ENCODE measurements at places on chromosomes 6 and 20. TPM values are rescaled to one million over a fixed set of nuclear protein-coding genes. Genes with fewer than 3 reads are reported as not detected.
A peak's percentile ranks its signal among the peaks of the same experiment; 100 is the strongest.

DNA sequence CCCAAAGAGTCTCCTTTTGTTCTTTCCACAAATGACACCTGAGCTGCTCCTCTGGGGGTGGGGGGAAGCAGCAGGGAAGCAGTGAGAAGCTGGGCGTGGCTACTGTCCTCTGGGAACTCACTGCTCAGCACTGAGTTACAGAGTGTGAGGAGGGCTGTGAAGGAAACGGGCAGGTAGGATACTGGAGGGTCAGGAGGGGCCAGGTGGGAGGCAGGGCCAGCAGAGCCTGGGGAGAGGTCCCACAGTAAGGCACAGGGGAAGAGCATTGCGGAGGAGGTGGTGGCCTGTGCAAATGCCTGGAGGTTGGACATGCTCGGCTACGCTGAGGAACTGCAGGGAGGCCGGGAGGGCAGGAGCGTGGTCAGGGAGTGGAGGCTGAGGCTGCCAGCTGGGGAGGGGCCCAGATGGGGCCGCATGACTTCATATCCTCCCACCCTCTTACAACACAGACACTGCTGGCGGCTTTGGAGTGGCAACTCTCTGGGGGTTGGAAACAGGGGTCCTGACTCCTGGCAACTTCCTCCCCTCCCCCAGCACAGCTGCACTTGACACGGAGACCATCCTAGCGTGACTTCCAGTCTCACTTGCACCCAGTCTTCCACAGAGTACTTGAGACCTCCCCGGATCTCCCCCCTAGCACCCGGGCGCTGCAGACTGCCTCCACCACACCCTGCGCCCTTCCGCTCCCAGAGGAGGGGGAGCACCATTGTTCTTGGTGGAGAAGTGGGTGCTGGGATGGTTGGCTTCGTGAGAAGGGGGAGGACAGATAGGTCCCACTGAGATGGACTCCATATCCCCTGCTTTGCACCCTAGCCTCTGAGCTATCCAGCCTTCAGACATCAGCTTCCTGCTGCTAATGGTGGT, 34.2 kb downstream of the RBM38 start:
- DNase-seq = peak; percentile 47

DNA sequence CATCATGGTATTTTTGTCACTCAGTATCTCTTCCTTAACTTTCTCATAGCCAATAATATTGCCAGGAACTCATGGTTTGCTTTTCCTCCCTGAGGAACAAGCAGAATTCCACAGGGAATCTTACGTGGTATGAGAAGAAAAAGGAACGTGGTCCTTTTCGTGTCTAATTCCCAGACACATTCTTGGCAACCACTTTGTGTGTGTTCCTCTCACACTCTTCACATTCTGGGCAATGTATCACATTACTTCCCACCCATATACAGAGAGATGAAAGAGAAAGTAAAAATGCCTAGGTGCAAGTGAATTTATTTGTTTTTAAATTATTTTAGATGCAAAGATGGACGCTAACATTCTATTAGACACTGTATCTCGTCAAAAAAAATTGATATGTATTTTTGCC, 102.7 kb downstream of the PTPRK start:
- no peak for DNase-seq

Gene PHACTR1
- 25.3 TPM for total RNA-seq

GRCh38 chr6:127119102-127120022, 891 bp downstream of the RSPO3 start:
- DNase-seq = no peak

Gene C6orf62
- total RNA-seq = 117 TPM

GRCh38 chr6:160092602-160093001, 29.0 kb upstream of the SLC22A1 start:
- DNase-seq = no peak

Gene C6orf15
- not detected for total RNA-seq

Gene FAM217A
- total RNA-seq = not detected

Gene EYS
- total RNA-seq = 0.13 TPM

Gene MOXD1
- total RNA-seq = not detected

- DNase-seq = no peak
These were observed 661.6 kb downstream of the QKI start for GRCh38 chr6:164075981-164076615.

Gene MRAP2
- 7.4 TPM for total RNA-seq

GRCh38 chr6:138539876-138540275, 40.6 kb upstream of the NHSL1 start:
- no peak for DNase-seq

DNA sequence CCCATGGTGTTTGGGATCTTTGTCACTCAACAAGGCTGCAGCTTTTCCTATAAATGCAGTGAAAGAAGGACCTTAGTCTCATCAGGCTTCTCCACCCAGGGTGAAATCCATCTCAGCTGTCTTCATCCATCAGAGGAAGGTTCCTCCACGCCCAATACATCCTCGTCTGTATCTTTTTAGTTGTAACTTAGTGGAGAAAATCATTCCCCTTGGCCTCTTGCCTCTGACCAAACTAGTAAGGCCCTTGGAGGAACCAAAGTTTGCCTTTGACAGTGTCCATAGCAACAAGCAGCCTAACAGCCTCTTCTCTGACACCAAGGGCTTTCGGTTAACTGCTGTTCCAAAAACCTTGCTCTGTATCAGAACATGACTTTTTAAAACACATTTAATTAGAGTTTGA, 230.3 kb upstream of the ECI2 start:
- no peak for DNase-seq

GRCh38 chr6:107658920-107659865, 164.9 kb downstream of the SCML4 start:
- DNase-seq = no peak

GRCh38 chr6:25899580-25900408, 25.8 kb upstream of the SLC17A3 start:
- no peak for DNase-seq

DNA sequence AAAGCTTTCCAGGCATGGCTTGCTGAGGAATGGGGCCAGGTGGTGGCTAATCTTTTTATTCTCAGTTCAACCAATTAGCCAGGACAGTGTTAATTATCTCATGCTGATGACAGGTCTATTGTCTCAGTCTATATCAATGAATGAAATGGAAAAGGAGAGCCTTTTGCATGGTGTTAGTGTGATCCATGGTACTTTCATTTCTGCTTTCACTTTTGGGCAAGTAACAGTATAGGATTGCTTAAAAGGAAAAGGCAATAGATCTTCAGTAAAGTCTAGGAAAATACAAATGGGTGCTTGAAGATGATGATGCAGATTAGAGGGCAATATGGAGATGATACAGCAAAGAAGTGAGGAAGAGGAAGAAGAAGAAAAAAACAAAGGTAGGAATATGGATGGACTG, 430.3 kb downstream of the TFAP2A start:
- DNase-seq = no peak

DNA sequence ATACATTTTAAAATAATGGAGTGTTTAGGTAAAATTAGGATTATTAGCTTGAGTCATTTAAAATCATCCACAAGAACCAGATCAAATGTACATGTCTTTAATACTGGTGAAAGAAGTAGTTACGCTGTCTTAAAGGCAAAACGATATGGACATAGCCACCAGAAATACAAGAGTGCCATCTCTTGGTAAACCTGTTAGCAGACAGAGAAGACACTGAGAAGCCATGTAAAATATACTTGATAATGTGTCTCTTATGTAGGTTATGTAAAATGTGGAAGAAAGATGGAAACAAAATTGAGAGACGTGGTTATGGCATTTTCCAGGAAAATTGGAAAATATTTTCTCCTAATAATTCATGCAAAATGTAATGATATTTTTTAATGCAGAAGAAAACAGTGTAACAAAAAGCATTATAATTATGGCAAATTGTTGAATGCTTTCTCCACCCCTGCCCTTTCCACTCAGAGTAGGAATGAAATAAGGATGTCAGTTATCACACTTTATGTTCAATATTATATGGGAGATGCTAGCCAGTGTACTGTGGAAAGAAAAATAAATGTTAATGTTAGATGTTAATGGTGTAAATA, 12.2 kb upstream of the SLC17A2 start:
- peak; percentile 58 for DNase-seq

Gene TFAP2B
- total RNA-seq = not detected

DNA sequence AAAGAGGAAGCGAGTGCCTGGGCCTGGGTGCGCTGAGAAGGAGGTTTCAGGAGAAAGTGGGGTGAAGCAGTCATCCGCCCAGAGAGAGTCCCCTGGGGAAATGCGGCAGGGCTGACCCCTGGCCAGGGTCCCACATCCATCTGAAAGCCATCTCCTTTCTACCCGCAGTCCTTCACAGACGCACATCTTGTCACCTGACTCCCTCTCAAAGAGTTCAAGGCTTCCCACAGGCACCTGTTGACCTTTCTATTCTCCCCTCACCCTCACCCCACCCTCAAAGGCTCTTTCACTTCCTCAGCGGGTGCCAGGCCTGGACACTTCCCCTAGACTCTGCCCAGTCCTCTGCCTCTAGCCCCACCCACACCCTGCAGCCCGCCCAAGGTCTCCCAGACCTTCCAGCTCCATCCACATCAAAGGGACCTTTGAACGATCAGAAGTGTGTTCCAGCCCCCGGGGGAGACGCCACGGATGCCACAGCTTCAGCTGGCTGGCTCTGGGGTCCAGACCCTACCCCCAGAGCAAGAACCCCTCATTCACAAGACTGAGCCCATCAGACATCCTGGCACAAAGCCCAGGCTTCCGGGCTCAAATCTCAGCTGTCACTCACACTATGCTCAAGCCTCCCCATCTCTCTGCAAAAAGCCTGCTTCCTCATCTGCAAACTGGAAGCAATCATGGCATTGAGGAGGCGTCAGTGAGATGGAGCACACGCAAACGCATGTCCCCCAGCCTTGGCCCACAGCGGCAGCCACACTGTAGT, 2.1 kb downstream of the CTSZ start:
- DNase-seq = no peak

GRCh38 chr6:107611094-107611810, 121.3 kb downstream of the SOBP start:
- DNase-seq = no peak

Gene HCK
- not detected for total RNA-seq

GRCh38 chr6:134253681-134254080, 64.2 kb downstream of the SGK1 start:
- no peak for DNase-seq

Gene SPTLC3
- not detected for total RNA-seq

DNA sequence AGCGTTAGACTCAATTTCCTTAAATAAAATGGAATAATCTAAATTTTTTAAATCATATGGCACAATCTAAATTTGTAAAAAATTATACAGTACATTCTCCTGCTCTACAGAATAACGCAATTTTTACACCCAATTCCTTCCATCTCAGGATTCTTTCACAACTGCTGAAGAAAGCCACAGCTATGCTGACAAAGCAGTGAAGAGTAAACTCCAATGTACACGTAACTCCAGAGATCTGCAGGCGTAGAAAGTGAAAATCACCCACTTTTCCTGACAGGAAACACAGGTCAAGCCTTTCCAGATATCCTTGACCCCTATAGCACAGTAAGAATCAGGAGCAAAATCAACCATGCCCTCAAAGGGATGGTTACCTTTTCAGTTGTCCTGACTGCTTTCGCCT, 27.4 kb downstream of the EPHA7 start:
- DNase-seq = no peak

- no peak for DNase-seq
These were observed 40.6 kb downstream of the NINL start for GRCh38 chr20:25544734-25545133.

Gene HSPA1L
- 1.0 TPM for total RNA-seq

DNA sequence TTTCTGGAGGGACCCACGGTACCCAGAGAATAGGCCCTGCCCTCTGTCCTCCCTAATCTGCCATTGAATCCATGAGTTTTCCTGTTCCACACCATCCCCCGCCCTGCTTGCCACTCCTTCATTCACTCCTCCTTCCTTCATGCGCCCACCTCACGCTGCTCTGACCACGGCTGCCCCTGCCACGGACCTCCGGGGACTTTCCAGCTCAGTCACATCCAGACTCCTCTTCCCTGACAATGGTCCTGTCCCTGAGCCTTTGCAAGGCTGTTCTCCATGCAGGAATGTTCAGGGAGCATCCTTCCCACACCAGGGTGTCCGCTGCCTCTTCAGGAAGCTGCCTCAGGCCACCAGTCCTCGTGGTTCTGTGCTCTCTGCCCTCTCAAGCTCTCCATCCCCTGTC, 25.9 kb downstream of the GLP1R start:
- DNase-seq = no peak

- no peak for DNase-seq
These were observed 144.9 kb downstream of the WDR27 start for GRCh38 chr6:169556758-169557548.

GRCh38 chr20:40843251-40843650, 154.2 kb upstream of the MAFB start:
- DNase-seq = no peak

DNA sequence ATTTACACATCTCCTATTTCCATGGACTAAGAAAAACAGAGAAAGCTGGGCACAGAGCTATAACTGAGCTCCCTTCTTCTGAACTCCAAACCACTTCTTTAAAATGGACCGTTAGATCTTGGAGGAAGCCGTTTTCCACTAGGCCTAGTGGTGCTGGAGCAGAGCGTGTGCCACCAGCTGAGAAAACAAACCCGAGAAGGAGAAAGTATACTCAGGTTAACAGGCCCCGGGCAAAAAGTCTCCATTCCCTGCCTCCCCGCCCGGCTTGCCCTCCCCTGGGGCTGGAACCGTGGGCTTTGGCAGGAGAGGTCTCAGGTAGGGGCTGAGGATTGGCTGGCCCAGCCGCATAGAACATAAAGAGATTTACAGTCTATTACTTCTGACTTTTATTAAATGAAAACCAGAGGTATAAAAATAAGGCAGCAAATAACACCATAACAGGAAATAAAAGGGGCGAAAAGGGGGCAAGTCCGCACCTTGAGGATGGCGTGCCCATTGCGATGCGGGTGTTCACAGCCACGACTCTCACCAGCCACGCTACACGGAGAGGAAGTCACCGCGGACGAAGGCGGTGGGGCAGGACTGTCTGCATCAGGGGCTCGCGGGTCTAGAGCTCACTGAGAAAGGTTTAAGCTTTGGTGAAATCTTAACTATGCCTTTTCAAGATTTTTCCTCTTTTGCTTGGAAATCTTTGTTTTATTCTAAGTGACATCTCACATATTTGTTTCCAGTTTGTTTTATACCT, 191.2 kb upstream of the GMDS start:
- DNase-seq = no peak

- DNase-seq = no peak
These were observed 242.9 kb downstream of the TBX18 start for GRCh38 chr6:84521511-84521910.

Gene PCED1A
- 8.9 TPM for total RNA-seq

- no peak for DNase-seq
These were observed 991.0 kb downstream of the KIF16B start for GRCh38 chr20:15582146-15582760.

Gene FKBP1A
- total RNA-seq = 177 TPM

GRCh38 chr6:148307405-148307804, 35.2 kb upstream of the SASH1 start:
- no peak for DNase-seq

GRCh38 chr6:16406966-16407365, 168.6 kb downstream of the GMPR start:
- DNase-seq = no peak

DNA sequence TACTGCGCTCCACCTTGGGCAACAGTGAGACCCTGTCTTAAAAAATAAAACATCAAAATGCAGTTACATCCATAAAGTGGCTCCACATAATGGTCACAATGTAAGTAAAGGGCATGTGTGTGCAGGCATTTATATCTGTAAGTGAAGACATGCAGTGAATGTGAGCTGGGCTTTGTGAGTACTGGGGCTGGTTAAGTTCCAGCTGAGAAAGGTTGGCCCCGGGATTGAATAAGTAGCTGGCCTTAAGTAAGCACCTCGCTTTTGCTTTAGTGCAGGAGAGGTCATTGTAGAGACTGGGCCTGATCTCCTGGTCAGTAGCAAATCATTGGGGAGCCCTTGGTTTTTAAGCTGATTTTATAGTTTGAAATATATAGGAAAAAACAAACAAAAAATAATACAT, 8.0 kb downstream of the QKI start:
- DNase-seq = no peak

Gene PTK6
- not detected for total RNA-seq

Gene DEFB112
- not detected for total RNA-seq
